Kidney glomerular epithelial cell (primary cell): ENCODE measurements at places on chromosomes 6 and 20.

DNA sequence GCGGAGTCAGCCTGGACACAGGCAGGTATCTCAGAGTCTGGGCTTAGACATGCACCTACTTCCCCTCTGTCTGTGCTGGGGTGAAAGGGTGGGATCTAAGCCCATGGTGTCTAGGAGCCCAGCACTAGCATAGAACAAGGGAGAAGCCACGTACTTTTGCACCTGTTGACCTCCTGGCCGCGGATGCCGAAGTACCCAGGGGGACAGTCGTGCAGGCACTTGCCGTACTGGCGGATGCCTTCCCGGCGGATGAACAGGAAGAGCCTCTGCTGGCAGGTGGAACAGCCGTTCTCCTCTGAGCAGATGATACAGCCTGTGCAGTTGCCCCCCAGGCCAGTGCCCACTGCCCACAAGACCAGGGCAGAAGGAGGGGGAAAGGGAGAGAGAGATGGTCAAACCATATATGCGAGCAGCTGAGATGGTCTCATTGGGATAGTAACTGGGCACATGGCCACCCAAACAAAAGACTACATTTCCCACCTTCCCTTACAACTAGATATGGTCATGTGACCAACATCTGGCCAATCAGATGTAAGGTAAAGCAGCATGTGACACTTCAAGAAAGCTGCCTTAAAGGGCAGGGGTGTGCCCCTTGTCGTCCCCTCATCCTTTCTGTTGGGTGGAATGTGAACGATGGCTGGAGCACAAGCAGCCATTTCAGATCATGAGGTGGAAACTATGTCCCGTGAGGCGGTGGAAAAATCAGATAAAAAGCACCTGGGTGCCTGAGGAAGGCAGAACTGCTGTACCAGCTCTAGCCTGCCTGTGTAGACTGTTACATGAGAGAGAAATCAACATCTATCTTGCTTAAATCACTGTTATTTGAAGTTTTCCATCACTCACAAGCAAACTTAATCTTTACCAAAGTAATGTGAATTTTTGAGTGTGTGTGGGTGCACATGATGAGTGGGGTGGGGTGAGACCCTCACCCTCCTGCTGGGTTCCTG is 34.0 kb downstream of the RSPO4 start:
- DNase-seq = no peak

GRCh38 chr6:14023855-14024254 is 93.7 kb upstream of the CD83 start:
- DNase-seq = no peak

- DNase-seq = no peak
These were observed 43.7 kb downstream of the TMEM200A start for GRCh38 chr6:130409418-130410100.

- no peak for DNase-seq
These were observed 584.2 kb downstream of the CD109 start for GRCh38 chr6:74280130-74280692.

- no peak for DNase-seq
These were observed 5.1 kb downstream of the PABPC1L start for GRCh38 chr20:44914924-44915323.

DNA sequence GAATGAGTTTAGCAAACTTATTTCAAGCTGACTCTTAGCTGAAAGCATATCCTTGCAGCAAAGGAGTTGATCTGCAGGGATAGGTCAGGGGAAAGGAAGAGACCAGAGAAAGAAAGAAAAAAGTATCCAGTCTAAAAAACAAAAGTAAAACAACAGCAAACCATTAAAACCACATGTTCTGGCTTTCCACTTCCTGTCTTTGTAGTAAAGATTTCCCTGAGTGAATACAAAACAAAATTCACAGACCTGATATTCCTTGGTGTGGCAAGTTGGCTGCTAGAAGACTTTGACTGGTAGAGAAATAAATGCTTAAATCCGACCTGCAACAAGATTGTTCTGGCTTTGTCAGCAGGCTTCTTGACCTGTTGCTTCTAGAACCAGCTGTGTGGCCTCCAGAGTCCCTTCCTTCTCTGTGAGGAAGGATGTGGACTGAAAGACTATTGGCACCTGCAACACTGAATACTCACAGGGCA is 23.4 kb upstream of the MCM3 start:
- no peak for DNase-seq

GRCh38 chr6:161436106-161436876 is 162.4 kb upstream of the AGPAT4 start:
- peak; percentile 40 for DNase-seq

DNA sequence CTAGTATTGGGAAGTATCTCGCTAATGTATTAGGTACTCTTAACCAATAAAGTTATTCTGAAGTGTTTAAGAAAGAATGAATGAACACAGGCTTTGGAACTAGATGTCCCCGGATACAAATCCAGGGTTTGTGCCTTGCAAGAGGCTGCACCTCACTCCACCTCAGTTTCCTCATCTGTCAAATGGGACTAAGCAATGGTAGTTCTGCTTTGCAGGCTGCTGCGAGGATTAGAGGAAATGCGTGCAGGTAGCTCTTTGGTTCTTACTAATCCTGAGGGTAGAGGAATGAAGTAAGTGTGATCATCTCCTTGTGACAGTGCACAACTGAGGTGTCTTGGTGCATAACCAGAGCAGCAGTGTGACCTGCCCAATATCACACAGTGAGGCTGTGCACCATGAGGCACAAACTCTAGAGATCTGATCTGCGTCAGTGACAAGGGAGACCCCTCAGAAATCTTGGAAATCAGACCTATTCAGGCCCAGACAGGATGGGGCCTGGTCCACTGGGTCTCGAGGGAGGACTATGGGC is 26.7 kb downstream of the ADA start:
- no peak for DNase-seq

GRCh38 chr6:148342350-148343046 is at the start of gene SASH1:
TSS of gene SASH1 (plus strand) at chr6:148342838. CDS start at chr6:148343068, 230 bp downstream.
- DNase-seq = peak; percentile 78

GRCh38 chr6:18412644-18413043 is 25.5 kb downstream of the RNF144B start:
- no peak for DNase-seq

- peak; percentile 1 for DNase-seq
These were observed 35.2 kb upstream of the PAQR8 start for GRCh38 chr6:52326540-52327364.

DNA sequence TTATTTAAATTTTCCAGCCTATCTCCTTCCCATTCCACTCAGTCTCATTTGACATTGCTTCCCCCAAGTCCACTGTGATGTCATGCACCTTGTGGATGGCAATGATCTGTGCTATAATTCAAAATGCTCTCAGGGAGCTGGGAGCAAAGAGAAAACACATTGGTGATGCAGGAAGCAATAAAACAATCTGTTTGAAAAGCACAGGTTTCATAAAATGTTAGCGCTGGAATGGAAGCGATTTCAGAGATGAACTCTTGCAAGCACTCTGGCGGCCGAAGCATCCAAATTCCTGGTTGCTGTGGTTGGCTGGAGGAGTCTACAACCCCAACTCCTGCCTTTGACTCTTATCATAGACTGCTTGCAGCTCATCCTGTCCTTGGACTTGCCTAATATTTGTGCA is 167.0 kb downstream of the GMPR start:
- DNase-seq = no peak

DNA sequence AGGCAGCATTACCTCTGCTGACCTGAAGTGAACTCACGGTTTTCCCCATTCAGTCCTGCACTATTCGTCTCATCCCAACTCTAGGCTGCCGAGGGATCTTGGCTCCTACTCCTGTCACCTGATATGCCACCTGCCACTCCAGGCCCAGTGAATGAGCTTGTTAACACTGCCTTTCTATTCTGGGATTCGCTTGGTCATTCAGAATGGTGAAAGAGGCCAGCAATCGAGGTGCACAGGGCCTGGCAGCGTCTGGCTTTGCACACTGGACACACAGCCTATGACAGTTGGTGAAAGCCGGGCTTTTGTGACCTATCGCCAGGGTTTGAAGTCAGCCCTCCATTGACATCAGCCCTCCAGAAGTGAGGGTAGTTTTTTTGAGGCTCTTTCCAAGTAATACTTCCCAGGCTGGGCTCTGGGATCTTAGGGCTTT is 59.3 kb upstream of the MYL9 start:
- DNase-seq = no peak

- no peak for DNase-seq
These were observed 58.2 kb upstream of the IL20RA start for GRCh38 chr6:137102851-137103492.

DNA sequence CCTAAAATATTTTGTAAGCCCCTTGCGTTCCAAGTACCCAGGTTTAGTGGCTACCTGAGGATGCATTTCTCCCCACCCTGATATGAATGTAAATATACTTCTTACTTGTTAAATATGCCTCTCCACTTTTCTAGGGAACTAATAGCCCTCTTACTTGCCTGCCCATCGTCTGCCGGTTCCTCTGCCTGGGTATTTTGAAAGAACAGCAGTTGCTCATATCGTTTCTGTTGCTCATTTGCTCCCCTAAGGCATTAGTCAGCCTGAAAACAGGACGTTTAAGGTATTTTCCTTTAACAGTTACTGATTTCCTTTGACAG is 141.3 kb upstream of the CARMIL1 start:
- peak; percentile 80 for DNase-seq

DNA sequence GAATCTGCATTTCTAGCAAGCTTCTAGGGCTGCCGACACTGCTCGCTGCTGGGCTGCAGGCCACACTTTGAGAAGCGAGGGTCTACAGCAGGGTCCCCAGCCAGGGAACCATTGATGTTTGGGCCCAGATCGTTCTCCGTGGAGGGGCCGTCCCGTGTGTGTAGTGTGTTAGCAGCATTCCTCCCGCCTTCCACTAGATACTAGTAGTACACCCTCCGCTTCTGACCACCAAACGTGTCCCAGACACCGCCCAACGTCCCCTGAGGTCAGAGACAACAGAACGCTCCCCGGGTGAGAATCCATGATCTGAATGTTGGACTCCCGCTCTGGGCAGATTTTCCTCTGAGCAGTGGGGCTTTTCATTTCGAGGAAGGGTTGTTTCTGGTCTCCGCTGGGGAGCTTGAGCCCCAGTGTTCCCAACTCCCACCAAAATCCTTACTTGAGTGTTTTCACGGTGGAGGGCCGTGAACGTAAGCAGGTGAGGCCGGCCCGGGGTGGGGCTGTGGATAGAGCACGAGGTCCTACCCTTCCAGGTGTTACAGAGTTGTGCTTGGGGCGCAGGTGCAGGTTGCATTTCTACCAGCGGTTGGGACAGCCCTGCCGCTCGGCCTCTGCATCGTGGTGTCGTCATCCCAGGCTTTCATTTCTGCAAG is 124.6 kb downstream of the SYCP2 start:
- no peak for DNase-seq
